Psoas muscle (tissue), 8 donors: ENCODE measurements at places on chromosomes 4 and X. TPM values are rescaled to one million over a fixed set of nuclear protein-coding genes. Genes with fewer than 3 reads are reported as not detected.

The ZMAT1 gene
- total RNA-seq = 2.3 TPM

The AR gene
- total RNA-seq = 7.3 TPM

The AMTN gene
- total RNA-seq = not detected

The H2AZ1 gene
- 57.9 TPM for total RNA-seq

The ASB12 gene
- total RNA-seq = 36.3 TPM

The XAGE1A gene
- not detected for total RNA-seq

The ASB11 gene
- total RNA-seq = 45.1 TPM

The STAP1 gene
- total RNA-seq = 0.23 TPM

- no peaks in the 10 kb centered on the region for H3K36me3 ChIP-seq
- no peak overlapping the region for H3K4me3 ChIP-seq
- H3K27ac ChIP-seq = no peak overlapping the region
- no peaks in the 10 kb centered on the region for H3K27me3 ChIP-seq
These were observed 134.9 kb upstream of the LEF1 start for GRCh38 chr4:108303488-108304177.

DNA sequence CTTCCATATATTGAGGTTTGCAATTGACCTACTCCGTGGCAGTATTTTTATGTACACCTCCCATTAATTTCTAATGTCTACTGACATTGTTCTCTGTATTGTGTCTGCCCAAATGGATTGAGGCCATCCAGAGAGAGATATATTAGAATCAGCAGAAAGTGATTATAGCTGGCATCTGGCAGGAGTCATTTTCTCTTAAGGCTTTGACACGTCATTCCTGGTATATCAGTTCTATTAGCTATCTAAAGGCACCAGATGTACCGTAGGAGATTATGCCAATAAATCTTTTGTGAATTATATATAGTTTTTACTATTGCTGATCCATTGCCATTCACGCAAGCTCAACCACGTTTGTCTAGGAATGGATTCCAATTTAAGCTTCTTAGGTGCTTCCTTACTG, 1026.4 kb upstream of the IGFBP7 start:
- no peak overlapping the region for H3K27ac ChIP-seq
- H3K36me3 ChIP-seq = no peaks in the 10 kb centered on the region

- no peaks in the 10 kb centered on the region for H3K4me1 ChIP-seq
- no peaks in the 10 kb centered on the region for H3K27me3 ChIP-seq
- DNase-seq = no peak
- no peak overlapping the region for H3K27ac ChIP-seq
These were observed 128.3 kb downstream of the MAGEE1 start for GRCh38 chrX:76555816-76556215.

- H3K4me1 ChIP-seq = no peaks in the 10 kb centered on the region
- no peaks in the 10 kb centered on the region for H3K36me3 ChIP-seq
- no peaks in the 10 kb centered on the region for H3K27me3 ChIP-seq
- no peak overlapping the region for H3K4me3 ChIP-seq
- no peak overlapping the region for H3K27ac ChIP-seq
- DNase-seq = no peak
These were observed 200.7 kb upstream of the NPY2R start for GRCh38 chr4:155007660-155008176.

DNA sequence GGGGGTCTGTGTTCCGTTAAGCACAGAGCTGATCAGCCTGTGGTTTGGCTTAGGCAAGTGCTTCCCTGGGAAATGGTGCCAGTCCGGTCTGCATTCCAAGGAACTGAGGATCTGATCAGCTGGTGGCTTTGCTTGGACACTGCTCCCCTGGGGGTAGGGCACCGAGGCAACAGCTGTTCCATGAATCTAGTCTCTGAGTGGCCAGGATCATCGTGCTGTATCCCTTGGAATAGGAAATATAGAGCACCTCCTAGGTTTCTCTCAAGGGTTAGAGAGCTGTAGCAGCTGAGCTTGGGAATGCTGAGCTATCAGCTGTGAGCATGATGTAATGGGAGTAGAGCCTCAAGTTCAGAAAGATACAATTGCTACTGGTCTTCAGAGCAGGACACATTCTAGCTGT, 863.9 kb downstream of the RAPGEF2 start:
- no peak overlapping the region for H3K4me3 ChIP-seq
- no peaks in the 10 kb centered on the region for H3K36me3 ChIP-seq

GRCh38 chr4:12375805-12376204, 947.1 kb upstream of the HS3ST1 start:
- no peak overlapping the region for H3K27ac ChIP-seq
- H3K4me1 ChIP-seq = no peaks in the 10 kb centered on the region
- no peak overlapping the region for H3K4me3 ChIP-seq
- H3K27me3 ChIP-seq = no peaks in the 10 kb centered on the region
- no peak for DNase-seq

- H3K4me3 ChIP-seq = no peak overlapping the region
- H3K4me1 ChIP-seq = no peaks in the 10 kb centered on the region
- H3K27me3 ChIP-seq = no peaks in the 10 kb centered on the region
- no peaks in the 10 kb centered on the region for H3K36me3 ChIP-seq
These were observed 1.3 kb downstream of the SLC9A7 start for GRCh38 chrX:46757593-46757992.

- no peak overlapping the region for H3K4me3 ChIP-seq
- H3K27ac ChIP-seq = no peak overlapping the region
- H3K27me3 ChIP-seq = no peaks in the 10 kb centered on the region
- H3K4me1 ChIP-seq = no peaks in the 10 kb centered on the region
- H3K36me3 ChIP-seq = no peaks in the 10 kb centered on the region
These were observed 289.5 kb upstream of the PPARGC1A start for GRCh38 chr4:24179201-24179840.

DNA sequence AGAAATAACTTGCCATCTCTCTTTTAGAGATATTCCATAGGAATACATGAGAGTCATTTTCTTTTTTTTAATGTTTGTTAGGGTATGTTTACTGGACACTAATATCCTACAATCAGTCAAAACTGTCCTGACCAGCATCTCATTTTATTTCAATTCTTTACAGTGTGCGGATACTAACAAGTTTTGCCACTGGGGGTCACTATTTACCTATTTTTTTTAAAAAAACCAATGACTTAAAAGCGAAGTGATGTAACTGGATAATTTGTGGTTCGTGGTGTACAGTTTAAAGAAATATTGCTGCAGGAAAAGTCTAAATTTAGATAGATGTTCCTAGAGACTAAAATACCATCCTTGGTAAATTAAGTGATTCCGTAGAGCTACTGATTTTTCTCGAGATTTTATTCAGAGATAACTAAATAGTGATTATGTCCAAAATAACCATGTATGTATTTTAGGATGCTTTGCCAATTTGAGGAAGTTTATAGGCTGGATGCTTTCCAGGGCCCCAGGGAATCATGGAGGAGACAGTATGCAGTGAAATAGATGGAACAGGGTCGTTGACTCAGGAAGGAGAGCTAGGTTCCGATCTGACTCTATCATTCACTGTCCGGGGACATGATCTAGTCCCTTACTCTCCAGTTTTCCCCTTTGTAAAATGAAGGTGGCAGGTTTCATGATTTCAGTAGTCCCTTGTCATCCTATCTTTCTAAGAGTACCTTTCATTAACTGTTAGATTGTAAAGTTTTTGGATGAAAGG, 34.0 kb upstream of the GNPDA2 start:
- H3K4me3 ChIP-seq = no peak overlapping the region
- no peaks in the 10 kb centered on the region for H3K4me1 ChIP-seq
- H3K36me3 ChIP-seq = no peaks in the 10 kb centered on the region
- no peak for DNase-seq

DNA sequence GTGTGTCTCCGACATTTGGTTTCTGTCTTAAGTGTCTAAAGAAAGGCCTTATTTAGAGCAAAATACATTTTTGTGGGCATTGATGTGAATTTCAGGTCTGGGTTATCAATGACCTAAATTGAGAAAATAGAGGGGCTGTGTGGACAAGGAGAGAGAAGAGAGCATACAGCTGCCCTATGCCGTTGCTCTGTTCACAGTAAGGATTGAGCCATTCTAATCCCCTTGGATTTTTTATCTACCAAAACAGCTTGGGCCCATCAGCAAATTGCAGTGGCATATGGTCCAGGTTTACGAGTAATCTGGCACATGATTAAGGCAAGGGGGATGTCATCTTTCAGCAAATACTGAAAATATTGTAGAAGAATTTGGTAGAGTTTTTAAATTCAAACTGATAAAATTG, 210.2 kb downstream of the ANTXR2 start:
- DNase-seq = no peak
- no peak overlapping the region for H3K27ac ChIP-seq
- H3K4me1 ChIP-seq = no peaks in the 10 kb centered on the region

DNA sequence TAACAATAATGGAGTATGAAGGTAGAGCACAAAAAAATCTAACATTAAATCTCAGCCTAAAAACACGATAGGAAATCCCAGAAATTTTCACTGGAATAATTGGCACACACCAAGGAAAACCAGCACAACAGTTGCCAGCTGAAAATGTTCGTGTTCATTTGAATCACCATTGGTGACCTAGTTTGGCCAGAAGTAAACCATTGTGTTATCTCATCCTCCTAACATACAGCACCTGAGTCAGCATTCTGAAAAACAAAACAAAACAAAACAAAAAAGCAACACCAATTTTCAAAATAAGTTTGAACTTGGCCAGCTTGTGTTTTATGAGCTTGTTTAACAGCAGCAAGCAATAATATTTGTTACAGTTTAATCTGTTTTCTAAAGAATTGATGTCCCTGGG, 41.1 kb downstream of the UCHL1 start:
- H3K4me1 ChIP-seq = no peaks in the 10 kb centered on the region
- H3K36me3 ChIP-seq = no peaks in the 10 kb centered on the region
- no peak for DNase-seq
- no peaks in the 10 kb centered on the region for H3K27me3 ChIP-seq
- H3K4me3 ChIP-seq = no peak overlapping the region
- no peak overlapping the region for H3K27ac ChIP-seq

- H3K27ac ChIP-seq = no peak overlapping the region
- DNase-seq = no peak
- H3K4me1 ChIP-seq = no peaks in the 10 kb centered on the region
- H3K27me3 ChIP-seq = no peaks in the 10 kb centered on the region
These were observed 104.9 kb upstream of the PSAPL1 start for GRCh38 chr4:7539659-7540058.

GRCh38 chrX:150052226-150052625, 113.9 kb upstream of the EOLA2 start:
- H3K4me3 ChIP-seq = no peak overlapping the region
- no peak overlapping the region for H3K27ac ChIP-seq
- no peak for DNase-seq
- H3K4me1 ChIP-seq = no peaks in the 10 kb centered on the region
- no peaks in the 10 kb centered on the region for H3K27me3 ChIP-seq
- H3K36me3 ChIP-seq = no peaks in the 10 kb centered on the region

- no peaks in the 10 kb centered on the region for H3K27me3 ChIP-seq
- H3K27ac ChIP-seq = no peak overlapping the region
- H3K4me3 ChIP-seq = no peak overlapping the region
- no peaks in the 10 kb centered on the region for H3K36me3 ChIP-seq
- H3K4me1 ChIP-seq = no peaks in the 10 kb centered on the region
These were observed 230.1 kb downstream of the OPHN1 start for GRCh38 chrX:68203211-68203610.

DNA sequence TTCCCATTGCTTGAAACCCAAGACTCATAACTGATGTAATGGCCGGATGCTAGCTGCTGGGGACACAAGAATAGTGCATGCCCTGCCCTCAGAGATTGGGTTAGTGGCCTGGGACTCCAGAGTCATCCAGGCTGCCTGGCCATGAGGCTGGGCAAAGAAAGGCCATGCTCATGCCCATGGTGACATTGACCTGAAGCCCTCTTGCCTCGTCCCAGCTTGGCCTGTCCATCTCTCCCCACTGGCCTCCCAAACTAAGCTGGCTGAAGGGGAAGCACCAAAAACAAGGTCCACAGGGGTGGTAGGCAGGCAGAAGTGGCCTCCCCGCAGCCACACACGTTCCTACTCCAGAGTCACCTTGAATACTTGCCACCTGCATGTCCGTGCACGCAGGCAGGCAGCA, 141.8 kb downstream of the EVC2 start:
- no peak overlapping the region for H3K27ac ChIP-seq
- H3K36me3 ChIP-seq = no peaks in the 10 kb centered on the region
- H3K4me3 ChIP-seq = no peak overlapping the region
- no peaks in the 10 kb centered on the region for H3K27me3 ChIP-seq

GRCh38 chr4:174996079-174996478, 77.9 kb downstream of the ADAM29 start:
- no peak for DNase-seq
- H3K36me3 ChIP-seq = no peaks in the 10 kb centered on the region
- H3K4me3 ChIP-seq = no peak overlapping the region
- H3K27me3 ChIP-seq = no peaks in the 10 kb centered on the region
- H3K27ac ChIP-seq = no peak overlapping the region

DNA sequence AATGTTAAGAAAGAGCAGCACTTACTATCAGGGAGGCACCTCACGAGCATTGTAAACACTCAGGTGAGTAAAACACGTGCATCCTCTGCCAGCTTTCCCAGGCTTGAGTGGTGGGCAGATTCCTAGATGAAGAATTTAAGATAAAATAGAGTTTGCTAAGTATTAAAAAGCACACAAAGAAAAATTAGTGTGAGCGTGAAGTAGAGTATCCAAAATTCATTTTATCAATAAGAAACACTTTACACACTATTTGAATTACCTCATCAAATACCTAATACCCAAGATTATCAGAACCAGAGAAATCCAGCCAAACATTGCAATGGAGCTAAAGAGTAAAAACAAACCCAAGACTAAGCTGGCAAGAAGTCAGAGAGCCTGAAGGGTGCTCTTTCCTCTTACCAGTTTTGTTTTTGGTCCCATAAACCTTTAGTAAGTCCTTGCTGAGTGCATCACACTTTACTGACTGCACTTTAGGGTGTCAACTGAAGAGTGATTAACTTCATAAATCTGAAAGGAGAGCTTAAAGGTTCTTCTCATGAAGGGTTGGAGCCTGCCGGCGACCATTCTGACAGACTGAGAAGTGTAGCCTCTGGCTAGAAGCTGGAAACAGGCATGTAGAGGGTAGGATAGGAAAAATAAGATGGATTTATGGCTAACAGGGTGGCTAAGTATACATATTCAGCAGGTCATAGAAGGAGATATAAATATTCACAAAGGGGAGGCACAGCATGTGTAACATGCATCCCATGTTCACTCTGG, 151.1 kb downstream of the SLC7A11 start:
- no peaks in the 10 kb centered on the region for H3K36me3 ChIP-seq
- H3K4me1 ChIP-seq = peaks cover 11% of the 10 kb centered on the region
- no peak for DNase-seq
- no peaks in the 10 kb centered on the region for H3K27me3 ChIP-seq
- H3K27ac ChIP-seq = no peak overlapping the region

DNA sequence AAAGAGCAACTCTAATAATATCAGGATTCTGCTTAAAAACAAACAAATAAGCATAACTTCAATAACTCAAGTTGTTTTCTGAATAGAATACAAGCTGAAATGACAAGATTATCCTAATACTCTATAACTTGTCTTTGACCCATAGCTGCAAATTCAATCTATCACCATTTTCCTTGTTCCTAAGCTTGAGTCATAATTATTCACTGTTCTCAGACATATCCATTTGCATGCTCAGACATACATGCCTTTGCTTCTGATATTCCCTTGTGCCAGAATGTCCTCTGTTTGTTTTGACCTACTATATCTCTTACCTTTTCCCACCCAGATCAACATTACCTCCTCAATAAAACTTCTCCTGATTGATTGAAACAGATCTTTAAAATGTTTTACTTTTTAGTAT, 109.7 kb downstream of the SNCA start:
- H3K27ac ChIP-seq = no peak overlapping the region
- H3K27me3 ChIP-seq = no peaks in the 10 kb centered on the region
- H3K36me3 ChIP-seq = no peaks in the 10 kb centered on the region
- no peaks in the 10 kb centered on the region for H3K4me1 ChIP-seq

- no peaks in the 10 kb centered on the region for H3K27me3 ChIP-seq
- H3K4me1 ChIP-seq = no peaks in the 10 kb centered on the region
- no peak overlapping the region for H3K4me3 ChIP-seq
- H3K27ac ChIP-seq = no peak overlapping the region
These were observed 18.5 kb upstream of the OPN1LW start for GRCh38 chrX:154125391-154126040.
